ENCODE measurements at places on chromosomes 4 and X.

- DNase-seq, result no peak
Measured at GRCh38 chr4:20954541-20954940, 254.3 kb downstream of the PACRGL start.

GRCh38 chrX:5959286-5959685 is 269.4 kb downstream of the NLGN4X start:
- no peak for DNase-seq

DNA sequence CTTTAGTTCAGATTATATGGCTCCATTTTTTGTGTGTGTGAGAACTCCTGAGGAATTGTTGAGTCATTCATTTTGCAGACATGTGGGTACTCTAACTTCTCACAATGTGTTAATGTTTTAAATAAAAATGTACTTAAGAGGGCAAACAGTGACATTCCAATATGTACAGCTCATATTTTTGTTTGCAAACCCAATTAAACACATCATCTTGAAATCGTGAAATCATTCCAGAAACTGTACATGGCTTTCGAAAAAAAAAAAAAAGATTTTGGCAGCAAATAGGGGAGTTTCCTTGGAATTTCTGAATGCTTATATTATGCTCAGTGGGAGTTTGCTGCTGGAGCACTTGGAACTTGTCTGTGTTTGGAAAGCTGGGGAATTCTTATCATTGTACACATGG is 85.0 kb downstream of the HPGD start:
- DNase-seq, result peak; percentile 65

GRCh38 chrX:135481696-135482179 is 38.7 kb upstream of the INTS6L start:
- DNase-seq, result no peak

GRCh38 chrX:134880866-134881265 is 109.9 kb upstream of the SMIM10 start:
- DNase-seq, result peak; percentile 30

DNA sequence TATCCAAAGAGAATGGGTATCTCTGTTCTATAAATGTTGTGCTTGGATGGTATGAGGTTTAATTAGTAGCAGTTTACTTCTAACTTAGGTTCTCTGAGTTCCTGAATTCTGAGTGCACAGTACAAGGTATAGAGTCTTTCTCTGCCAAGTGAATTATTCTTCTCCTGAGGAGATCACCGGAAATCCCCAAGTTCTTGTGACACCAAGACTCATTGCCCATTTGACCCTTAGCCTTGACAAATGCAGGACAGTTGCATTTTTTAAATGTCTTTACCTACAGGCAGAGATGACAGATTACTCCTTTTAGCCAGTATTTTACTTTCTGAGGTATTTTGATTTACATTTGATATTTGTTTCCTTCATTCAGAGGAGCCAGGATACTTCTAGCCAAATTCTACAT is 72.9 kb downstream of the MAOA start:
- DNase-seq, result no peak

- no peak for DNase-seq
Measured at GRCh38 chrX:153457827-153458466, 12.1 kb upstream of the TREX2 start.

DNA sequence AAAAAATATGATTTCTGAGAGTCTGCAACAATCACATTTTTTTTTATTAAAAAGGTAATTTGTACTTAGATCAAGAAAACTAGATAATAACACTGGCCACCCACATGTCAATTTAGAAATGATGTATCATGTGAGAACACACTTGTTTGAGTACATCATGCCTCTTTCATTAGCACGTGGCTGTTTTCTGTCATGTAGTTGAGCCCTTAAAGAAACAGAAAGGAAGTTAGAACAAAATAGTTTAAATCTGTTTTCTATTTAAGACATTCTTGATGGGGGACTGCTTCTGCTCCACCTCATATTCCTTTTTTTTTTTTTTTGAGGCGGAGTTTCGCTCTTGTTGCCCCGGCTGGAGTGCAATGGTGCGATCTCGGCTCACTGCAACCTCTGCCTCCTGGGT is 207.5 kb downstream of the NSUN7 start:
- peak; percentile 56 for DNase-seq

DNA sequence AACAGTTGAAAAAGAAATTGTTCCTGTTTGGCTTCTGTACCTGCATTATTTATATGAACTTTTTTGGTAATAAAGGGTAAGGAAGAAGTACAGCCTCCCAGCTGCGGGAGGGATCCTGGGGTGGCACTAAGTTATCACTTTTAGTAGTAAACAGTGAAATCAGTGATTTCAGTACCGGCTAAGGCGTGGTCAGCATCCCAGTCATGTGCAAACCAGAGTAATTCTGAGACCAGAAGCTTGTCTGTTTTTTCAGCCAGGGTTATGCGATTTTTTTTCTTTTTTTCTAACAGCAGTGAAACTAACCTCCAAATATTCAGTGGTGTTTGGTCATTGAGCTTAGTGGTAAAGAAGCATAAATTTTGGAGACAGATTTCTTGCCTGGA is 3.3 kb downstream of the EGF start:
- no peak for DNase-seq

GRCh38 chrX:147910607-147911006 is 1.1 kb upstream of the FMR1 start:
- no peak for DNase-seq

- peak; percentile 60 for DNase-seq
Measured at GRCh38 chr4:68271851-68272357, 26.4 kb upstream of the TMPRSS11B start.

- peak; percentile 38 for DNase-seq
Measured at GRCh38 chrX:47384502-47384901, 14.1 kb downstream of the ZNF157 start.
